ENCODE measurements at places on chromosomes 12 and 14.
A peak's percentile ranks its signal among the peaks of the same experiment; 100 is the strongest.

- no peak for DNase-seq
These were observed 48.1 kb downstream of the ADCK1 start for GRCh38 chr14:77848031-77848430.

DNA sequence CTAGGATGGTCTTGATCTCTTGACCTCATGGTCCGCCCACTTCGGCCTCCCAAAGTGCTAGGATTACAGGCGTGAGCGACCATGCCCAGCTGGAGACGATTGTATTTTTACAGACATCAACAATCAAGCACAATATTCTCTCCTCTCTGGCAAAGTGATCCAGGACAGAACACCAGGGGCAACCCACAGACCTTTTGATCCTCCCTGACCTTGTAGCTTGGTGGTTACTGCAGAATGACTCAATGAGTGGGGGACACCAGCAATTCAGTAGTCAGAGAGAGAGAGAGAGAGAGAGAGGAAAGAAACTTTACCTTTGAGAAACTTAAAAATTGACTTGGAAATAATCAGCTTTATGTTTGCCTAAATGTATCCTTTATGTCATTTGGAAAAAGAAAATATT, 51.2 kb downstream of the DRAM1 start:
- no peak for DNase-seq

DNA sequence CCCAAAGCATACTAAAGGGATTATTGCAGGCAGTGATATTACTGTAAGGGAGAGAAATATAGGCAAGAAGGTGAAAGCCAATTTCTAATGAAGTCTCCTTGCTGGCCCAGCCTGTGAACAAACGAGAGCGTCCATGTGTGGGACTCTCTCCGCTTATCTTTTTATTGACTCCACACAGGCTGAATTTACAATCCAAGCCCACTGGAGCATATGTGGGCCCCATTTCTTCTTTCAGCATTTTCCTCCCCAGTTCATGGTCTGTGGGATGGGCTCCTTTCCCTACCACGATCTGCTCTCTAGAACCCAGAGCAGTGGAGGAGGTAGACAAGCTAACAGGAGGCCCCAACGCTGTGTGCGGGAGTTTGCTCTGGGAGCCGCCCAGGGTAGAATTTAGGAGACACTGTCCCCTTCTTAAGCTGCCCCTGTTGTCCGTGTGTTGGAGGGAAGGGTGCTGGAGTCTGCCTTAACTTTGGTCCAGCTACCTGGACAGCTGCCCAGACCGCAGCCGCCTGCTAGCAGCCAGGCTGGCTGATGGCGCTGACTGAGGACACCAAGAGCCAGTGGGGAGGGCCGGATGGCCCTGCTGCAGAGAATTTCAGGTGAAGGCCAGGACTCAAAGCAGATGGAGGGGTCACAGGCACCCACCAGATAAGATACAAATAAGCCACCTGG, 3.2 kb upstream of the HOXC11 start:
- no peak for DNase-seq

- no peak for DNase-seq
These were observed 218.3 kb upstream of the CNTN1 start for GRCh38 chr12:40473962-40474361.

GRCh38 chr12:84638811-84639368, 273.7 kb downstream of the SLC6A15 start:
- DNase-seq: no peak

GRCh38 chr12:94990222-94990621, 13.3 kb downstream of the NDUFA12 start:
- DNase-seq: no peak

- peak; percentile 90 for DNase-seq
These were observed 15.8 kb upstream of the STAB2 start for GRCh38 chr12:103571286-103571685.

DNA sequence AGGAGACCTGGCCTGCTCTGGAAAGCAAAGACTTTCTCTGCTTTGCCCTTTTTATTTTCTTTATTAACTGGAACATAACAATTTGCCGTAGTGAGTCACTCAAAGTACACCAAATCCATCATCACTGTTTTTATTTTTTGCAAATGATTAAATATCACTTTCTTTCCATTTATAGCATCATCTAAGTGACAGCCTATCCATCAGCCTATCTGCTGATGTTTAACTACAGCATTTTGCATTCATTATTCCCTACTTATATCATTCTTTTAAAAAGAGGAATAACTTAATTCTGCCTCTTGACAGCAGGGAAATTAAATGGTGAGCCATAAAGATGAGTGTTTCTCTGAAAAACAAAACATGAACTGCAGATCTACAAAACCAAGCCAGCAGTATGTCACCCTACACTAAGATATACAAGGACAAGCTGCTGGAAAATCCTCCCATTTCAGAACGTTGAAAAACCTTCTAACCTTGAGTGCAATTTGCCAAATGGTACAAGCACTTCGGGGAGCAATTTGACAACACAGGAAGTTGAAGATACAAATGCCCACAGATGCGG, 821.3 kb upstream of the TMEM132C start:
- no peak for DNase-seq

DNA sequence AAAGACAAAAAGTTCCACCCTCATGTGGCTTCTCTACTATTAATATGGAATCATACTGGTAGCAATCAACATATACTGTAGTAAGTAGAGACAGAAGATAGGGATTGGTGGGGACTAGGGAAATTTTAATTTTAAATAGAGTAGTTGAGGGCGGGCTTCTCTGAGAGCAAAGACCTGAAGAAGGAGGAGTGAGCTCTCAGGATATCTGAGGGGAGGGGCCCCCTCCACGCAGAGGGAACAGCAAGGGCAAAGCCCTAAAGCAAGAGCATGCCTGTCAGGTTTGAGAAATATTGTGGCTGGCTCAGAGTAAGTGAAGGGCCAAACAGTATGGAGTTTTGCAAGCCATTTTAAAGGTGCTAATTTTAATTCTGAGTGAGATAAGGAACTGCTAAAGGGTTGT, 64.3 kb downstream of the PCNX1 start:
- no peak for DNase-seq

GRCh38 chr12:104567832-104568486, 111.2 kb downstream of the CHST11 start:
- no peak for DNase-seq

GRCh38 chr12:33093534-33093933, 197.0 kb upstream of the PKP2 start:
- no peak for DNase-seq

- DNase-seq: no peak
These were observed at the start of gene ACIN1 for GRCh38 chr14:23094666-23095195. Gene ACIN1, minus strand, starts transcription at chr14:23095136. Its CDS starts 24 bp downstream, at chr14:23095112.

DNA sequence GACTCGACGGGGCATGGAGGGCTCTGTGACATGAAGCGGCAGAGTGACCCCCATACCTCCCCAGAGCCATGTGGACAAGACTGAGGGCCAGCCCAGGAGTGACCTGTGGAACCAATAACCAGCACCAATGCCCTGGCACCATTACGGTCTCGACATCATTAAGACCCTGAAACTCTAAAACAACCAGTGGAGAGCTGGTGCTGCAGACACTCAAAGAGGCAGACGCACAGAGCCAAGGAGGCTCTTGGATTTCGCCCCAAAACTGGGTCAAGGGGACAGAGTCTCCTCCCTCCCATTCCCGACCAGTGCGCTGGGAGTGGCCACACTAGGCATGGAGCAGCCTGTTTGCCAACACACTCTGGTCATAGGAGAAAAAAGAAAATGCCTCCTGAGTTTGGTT, 41.6 kb upstream of the VASH1 start:
- no peak for DNase-seq

DNA sequence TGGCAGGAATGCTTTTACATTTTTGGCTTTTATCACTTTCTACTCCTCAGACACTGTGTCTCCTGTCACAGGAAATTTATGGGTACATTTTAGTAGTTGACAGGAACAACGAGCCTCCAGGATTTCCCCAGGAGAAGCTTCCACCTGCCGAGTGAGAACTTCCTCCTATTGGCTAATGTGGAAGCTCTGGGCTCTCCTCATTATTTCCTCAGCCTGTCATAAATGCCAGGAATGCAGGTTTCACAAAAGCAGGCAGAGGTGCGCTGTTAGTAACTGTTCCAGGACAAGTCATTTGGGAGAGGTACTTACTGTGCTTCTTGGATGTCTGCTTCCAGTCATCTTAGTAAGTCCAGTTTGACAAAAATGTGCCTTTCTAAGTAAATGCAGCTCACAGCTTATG, 19.1 kb upstream of the DCP1B start:
- peak; percentile 12 for DNase-seq

GRCh38 chr12:39675263-39675662, 55.7 kb upstream of the ABCD2 start:
- no peak for DNase-seq

DNA sequence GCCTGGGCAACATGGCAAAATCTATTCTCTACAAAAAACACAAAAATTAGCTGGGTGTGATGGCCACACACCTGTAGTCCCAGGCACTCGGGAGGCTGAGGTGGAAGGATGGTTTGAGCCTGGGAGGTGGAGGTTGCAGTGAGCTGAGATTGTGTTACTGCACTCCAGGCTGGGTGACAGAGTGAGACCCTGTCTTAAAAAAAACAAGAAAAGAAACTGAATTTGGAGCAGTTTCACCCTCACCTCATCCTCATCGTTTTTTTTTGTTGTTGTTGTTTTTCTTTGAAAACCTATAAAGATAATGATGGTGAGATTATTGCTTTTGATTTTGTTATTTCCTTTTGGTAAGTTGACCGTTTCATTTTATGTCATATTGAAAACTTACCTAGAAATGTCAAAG, 60.7 kb downstream of the SLC38A6 start:
- no peak for DNase-seq
